ENCODE measurements at places on chromosomes 11 and 22.

GRCh38 chr11:69914286-69915150 is 95.3 kb upstream of the FGF3 start:
- no peak for DNase-seq

DNA sequence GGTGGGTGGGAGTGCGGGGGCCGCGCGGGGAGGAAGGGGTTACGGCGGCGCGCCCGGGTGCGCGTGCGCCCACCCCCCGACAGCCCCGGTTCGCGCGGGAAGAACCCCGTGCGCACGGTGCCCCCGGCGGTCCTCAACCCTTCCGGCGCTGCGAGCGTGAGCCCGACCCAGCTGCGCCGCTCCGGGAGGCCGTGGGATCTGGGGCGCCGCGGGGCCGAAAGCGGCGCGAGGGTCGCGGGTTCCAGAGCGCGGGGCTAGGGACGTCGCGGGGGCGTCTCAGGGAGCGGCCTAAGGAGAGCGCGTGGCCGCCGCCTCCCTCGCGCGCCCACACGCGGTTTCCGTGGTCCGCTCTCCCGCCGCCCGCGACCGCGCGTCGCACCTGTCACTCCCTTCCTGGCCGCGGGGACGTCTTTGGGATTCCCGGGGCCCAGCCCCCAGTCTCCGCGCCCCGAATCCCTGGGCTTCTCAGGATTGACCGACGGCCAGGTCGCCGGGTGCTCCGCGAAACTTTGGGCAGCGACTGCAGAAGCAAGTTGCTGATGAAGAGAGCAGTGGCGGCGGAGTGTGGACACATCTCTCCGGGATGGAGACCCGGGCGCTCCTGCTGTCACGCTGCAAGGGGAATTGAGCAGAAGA is 582 bp downstream of the SREBF2 start:
- peak; percentile 75 for DNase-seq

- peak; percentile 62 for DNase-seq
These were observed 546 bp downstream of the DRAP1 start for GRCh38 chr11:65919573-65920371.

DNA sequence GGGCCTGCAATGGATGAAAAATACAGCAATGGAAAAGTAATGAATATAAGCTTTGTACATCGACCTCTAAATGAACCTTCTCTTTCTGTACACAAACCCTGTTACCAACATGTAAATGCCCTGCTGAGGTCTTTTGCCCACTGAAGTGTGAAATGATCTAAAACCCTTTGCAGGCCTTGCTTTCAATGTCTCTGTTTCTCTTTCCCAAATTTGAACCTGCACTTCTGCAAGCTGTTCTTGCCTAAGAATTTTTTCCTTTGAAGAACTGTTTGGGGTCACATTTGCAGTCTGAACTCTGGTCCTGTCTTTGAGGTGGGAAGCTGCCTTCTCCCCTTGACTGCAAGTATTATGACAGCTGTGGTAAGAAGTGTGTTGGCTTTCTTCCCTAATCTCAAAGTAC is 1237.1 kb downstream of the FAM181B start:
- DNase-seq, result no peak

GRCh38 chr22:49197505-49197904 is 630.2 kb downstream of the BRD1 start:
- no peak for DNase-seq

DNA sequence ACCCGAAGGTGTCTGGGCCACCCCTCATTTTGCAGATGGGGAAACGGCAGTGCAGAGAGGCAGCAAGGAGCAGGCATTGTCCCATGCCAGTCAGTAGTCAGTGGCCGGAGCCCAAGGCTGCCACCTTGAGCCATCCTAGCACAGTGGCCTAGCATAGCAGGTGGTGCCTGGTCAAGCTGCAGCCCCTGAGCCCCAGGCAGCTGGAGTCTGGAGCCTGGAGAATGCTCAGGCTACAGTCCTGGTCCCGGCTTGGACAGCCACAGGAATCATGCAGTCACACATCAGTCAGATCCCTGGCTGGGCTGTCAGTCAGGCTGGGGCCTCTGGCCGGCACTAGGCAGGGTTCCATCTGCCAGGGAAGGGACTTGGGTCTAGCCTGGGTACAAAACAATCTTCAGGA is 18.6 kb downstream of the KCNC1 start:
- no peak for DNase-seq

All from pancreas (tissue), 10 donors.